ENCODE measurements at places on chromosomes 16 and 17.
A peak's percentile ranks its signal among the peaks of the same experiment; 100 is the strongest.

DNA sequence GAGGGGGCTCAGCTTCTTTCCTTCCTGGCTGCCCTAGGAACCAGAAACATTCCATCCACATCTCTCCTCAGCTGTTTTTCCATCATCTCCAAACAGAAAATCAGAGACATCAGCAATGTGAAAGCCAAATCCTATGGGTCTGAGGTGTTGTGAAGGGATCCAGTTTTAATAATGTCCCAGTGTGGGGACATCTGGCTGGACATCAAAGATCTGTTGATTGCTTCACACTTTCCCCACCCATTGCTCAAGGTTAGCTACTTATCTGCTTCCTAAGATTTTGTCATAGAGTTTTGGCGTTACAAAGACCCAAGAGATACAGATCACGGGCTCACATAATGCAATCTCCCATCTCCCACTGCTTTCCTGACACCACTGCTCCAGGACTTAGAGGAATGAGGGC, 47.8 kb upstream of the AXIN2 start:
- DNase-seq, result no peak

- peak; percentile 66 for DNase-seq
Observed at GRCh38 chr16:31201582-31202413, 762 bp downstream of the PYCARD start.

DNA sequence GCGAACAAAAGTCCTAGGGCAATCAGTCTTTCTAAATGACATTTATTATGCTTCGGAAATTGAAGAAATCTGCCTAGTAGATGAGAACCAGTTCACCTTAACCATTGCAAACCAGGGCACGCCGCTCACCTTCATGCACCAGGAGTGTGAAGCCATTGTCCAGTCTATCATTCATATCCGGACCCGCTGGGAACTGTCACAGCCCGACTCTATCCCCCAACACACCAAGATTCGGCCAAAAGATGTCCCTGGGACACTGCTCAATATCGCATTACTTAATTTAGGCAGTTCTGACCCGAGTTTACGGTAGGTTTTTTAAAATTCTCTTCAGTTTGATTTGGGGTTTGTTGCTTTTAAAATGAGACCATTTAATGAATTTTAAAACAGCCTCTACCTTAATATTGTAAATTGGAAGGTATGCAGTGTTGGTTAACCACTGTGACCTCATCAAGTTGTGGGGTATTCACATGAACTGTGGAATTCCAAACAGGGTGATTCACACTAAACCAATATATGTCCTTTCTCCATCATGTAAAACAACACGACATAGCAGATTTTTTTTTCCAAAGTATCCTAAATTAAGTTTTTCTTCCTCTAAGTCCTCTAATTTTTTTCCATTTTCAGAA, 6.2 kb upstream of the EVI2A start:
- DNase-seq, result no peak

DNA sequence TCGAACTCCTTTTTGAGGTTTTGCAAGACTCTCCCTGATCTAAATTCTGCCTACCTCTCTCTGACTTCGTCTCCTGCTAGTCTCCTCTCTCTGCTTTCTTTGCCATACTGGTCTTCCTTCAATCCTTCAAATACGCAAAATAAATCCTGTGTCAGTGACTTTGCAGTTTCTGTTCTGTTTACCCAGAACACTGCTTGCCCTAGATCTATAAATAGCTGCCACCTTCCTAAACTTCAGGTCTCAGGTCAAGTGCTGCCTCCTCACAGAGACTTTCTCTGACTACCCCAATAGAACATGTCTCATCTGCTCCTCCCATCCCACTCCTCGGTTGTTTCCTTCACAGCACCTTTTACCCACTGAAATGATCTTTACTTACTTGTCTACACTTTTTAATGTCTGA, 78.9 kb downstream of the TRIM37 start:
- DNase-seq, result no peak

GRCh38 chr17:65226227-65226626, 89.1 kb downstream of the RGS9 start:
- DNase-seq, result no peak

DNA sequence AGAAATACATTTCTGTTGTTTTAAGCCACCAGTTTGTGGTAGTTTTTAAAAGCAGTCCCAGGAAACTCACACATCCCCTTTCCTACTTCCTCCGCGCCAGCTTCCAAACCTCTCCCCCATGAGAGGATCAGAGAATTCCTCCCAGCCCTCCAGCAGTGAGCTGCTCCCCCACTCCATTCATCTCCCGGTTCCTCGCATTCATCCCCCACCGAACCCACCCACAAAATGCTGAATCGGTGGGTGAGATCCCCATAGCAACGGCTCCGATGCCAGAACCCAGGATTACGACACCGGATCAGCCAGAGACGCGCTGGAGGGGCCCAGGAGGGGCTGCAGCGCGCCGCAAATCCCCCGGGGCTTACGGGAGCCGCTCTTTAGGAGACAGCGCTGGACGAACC, 251.4 kb upstream of the RPL38 start:
- DNase-seq, result no peak

DNA sequence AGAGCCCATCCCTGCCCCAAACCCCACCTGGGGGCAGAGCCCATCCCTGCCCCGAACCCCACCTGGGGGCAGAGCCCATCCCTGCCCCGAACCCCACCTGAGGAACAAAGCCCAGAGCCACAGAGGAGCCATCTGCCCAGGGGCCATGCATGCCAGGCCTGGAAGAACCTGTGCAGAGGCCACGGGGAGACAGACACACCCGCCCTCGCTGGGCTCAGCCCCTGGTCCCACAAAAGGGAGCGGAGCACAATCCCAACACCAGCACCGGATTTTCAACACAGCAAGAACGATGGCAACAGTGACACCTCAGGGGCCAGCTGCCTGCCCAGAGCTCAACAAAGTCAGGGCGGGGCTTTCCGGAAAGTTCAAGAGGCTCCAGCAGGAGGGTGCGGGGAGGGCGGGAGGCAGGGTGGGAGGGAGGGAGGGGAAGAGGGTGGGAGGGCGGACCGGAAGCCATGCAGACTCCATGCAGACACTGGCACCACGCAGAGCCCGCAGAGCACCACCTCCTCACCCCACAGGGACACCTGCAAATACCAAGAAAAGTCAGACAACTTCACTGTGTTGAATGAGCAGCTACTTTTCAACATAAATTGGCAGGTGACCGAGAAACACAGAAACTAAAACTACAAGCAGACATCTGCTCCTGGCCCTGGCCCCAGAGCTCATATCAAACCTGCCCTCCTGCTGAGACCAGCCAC, 27.9 kb upstream of the C16orf95 start:
- DNase-seq, result peak; percentile 77

DNA sequence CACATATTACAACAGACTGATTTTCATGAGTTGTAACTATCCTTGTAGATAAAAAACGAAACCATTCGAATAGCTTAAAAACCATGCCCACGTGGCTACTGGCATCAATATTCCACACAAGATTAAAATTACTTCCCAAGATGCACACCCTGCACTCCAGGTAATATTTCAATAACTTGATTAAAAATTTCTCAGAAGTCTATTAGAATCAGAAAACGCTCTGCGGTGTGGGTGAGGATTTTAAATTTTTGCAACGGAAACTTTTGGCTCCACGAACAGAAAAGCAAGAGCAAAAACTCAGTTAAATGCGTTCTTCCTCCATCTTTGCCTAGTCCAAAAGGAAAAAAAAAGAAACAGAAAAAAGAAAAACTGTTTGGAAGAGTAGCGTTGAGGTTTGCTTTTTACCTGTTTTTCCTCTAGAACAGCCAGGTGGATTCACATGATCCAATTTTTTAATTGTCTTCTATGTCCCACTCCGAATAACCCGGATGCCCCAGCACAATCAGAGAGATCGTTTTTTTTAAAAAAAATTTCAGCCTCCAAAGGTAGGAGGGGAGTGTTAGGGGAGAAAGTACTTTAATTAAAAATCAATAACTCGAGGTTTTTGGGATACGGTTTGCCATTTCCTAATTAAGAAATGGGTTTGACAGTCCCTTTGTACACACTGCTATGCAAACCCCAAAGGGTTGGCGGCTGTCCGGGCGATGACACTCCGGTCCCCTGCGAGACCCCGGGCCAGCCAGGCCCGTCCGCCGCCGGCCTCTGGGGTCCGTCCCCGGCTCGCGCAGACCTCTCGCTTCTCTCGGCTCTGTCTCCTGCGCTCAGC, 708 bp upstream of the NFAT5 start:
- DNase-seq, result no peak

GRCh38 chr17:27930000-27930399, 36.8 kb upstream of the LYRM9 start:
- DNase-seq, result no peak

DNA sequence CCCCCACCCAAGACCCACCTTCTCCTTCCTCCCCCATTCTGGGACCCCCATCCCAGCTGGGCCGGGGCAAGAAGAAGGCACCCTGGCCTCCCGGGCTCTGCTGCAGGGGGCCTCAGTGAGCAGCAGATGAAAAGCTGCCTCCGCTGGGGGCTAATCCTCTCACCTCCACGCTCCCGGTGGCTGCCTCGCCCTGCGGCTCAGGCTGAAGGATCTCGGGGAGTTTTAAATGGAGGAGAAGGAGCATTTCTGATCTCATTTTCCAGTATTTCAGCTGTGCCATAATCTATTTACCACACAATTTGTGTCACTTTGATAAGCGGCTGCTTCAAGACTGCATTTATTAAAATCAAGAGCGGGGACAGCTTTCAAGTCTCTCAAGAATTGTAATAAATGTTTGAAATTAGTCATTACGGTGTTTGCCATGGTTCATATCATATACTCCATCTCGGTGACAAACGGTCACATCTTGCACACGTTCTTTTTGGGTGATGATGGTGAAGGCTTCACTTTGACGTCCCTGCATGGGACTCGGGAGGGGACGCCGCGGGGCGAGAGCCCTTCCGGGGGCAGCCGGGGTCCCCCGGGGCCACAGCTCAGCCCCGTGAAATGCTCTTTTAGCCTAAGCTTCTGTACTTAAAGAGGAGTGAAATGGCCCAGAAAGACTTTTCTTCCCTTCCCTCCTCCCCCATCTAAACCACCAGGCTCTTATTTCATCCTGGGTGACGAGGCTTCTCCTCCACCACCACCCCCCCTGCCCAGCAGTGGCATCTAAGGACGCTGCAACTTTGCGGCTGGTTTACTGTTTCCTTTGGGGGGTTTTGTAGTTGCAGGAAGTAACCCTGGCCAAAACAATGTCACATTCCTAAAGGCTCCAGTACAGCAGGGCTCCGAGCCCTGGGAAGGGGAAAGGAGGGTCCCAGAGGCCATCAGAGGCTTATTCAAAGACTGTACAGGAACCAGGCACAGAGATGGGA, 313.1 kb upstream of the TNRC6C start:
- DNase-seq, result peak; percentile 12

- DNase-seq, result no peak
Observed at GRCh38 chr17:55576996-55577586, 65.8 kb upstream of the SMIM36 start.

DNA sequence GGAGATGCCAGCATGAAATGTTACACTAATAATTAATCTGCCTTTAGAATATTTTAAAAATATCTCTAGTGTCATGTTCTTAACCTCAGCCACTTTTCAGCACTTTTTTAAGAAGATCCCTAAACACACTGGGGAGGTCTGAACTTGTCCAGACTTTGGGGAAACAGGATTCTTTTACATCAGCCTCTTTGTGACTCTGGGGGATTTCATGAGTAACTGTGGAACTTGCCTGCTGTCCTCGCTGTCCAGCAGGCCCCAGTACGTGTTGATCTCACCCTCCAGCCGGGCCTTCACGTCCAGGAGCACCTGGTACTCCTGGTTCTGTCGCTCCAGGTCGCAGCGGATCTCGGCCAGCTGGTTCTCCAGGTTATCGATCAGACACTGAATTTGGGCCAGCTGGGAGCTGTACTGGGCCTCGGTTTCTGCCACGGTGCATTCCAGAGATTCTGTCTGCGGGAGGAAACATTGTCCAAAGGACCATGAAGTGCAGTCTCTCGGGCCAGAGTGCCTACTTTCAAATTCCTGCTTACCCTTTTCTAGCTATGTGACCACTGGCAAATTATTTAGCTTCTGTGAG, 5.5 kb downstream of the KRT40 start:
- no peak for DNase-seq

- no peak for DNase-seq
Observed at GRCh38 chr16:48064971-48065370, 90.8 kb downstream of the ABCC12 start.

DNA sequence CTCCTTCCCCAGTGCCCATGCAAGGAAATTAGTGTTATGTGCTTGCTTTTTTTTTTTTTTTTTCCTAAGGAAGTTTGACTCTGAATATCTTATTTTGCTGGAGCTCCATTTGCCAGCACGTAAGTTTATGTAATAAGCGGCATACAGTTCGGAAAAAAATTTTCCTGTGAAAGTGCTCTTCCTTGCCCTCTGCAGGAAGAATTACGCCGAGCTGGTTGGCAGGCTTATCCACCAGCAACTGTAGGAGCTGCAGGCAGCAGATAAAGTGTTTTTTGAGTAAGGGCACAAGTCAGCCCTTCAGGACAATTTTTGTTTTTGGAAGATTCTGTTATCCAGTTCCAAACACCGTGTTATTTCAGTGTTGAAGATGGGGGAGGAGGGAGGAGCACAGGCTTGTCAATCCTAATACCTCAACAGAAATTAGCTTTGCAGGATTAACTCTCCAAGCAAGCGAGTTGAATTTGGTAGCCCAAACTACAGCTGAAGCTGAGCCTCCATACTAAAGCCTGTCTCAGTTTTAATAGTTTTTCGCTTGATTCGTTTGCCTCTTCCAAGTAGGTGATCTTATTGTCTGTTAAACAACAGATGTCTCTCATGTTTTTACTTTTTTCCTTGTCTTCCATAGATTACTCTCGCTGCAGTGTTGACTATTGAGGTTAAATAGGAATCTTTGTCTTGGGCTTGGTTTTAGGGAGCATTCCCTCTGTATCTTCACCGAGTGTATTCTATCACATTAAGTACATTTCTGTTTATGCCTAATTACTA, 1.1 kb downstream of the SPECC1 start:
- DNase-seq, result no peak

GRCh38 chr16:1188432-1189189, 35.7 kb downstream of the CACNA1H start:
- peak; percentile 78 for DNase-seq

DNA sequence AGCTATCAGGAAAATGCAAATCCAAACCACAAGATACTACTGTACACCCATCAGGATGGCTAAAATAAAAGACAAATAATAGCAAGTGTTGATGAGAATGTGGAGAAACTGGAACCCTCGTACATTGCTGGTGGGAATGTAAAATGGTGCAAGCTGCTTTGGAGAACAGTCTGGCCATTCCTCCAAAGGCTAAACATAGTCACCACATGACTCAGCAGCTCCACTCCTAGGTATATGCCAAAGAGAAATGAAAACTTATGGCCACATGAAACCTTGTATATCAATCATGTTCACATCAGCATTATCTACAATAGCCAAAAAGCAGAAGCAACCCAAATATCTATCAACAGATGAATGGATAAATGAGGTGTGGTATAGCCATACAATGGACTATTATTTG, 28.5 kb downstream of the VAC14 start:
- no peak for DNase-seq

GRCh38 chr16:67114793-67115192, 5.1 kb downstream of the PHAF1 start:
- DNase-seq, result no peak
